ENCODE measurements at places on chromosomes 13 and 19.
A peak's percentile ranks its signal among the peaks of the same experiment; 100 is the strongest.

DNA sequence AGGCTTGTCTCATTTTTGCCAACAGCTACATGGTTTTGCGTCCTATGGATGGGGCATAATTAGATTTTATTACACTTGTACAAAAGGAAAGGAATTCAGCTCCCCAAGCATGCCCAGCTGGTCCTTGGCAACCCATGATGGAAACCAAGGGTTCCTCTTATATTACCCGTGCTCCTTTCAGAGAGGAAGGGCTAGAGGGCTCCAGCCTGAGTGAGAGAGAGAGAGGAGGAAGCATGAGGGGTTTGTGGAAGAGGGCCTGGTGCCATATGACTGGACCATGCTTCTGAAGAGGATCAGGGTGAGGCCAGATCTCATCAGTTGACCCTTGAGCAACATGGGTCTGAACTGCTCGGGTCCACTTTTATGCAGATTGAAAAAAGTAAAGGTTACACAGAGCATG is 3.5 kb upstream of the RPS9 start:
- DNase-seq, result no peak

DNA sequence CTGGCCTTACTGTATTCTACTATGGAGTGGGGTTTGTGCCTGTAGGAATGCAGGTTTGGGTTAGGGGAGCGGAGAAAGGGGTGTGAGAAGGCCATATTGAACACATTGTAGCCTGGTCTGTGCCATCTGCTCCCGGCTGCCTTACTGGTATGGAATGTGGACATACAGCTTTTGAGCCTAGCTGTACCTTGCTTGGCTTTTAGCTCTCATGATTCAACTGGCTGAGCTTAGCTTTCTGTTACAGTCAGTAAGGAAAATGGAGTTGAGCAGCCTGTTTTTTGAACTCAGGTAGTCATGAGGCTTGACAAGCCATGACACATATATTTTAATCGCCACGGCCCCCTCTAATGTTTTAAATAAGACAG is 41.6 kb downstream of the ARHGAP35 start:
- DNase-seq, result no peak

DNA sequence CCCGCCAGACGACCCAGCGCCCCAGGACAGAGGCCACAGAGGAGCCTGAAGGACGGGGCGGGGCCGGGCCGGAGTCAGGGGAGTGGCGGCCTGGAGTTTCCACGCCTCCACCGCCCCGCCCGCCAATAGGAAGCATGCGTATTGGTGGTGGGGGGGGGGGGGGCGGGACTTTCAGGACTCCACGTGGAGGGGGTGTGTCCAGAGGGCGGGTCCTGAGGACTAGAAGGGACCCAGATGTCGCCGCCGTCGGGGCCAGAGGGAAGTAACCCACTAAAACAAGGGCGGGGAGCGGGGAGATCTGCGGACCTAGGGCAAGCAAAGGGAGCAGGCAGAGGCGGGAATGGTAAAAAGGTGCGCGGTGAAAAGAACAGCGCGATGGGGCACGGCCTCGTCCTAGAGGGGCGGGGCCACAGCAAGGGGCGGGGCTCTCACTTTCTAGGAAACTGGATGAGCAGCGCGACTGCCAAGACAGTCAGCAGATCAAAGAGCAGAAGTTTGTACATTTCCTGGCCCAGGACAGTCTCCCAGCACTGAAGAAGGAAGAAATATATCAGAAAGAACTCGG is 2.8 kb upstream of the LENG1 start:
- DNase-seq, result peak; percentile 72

DNA sequence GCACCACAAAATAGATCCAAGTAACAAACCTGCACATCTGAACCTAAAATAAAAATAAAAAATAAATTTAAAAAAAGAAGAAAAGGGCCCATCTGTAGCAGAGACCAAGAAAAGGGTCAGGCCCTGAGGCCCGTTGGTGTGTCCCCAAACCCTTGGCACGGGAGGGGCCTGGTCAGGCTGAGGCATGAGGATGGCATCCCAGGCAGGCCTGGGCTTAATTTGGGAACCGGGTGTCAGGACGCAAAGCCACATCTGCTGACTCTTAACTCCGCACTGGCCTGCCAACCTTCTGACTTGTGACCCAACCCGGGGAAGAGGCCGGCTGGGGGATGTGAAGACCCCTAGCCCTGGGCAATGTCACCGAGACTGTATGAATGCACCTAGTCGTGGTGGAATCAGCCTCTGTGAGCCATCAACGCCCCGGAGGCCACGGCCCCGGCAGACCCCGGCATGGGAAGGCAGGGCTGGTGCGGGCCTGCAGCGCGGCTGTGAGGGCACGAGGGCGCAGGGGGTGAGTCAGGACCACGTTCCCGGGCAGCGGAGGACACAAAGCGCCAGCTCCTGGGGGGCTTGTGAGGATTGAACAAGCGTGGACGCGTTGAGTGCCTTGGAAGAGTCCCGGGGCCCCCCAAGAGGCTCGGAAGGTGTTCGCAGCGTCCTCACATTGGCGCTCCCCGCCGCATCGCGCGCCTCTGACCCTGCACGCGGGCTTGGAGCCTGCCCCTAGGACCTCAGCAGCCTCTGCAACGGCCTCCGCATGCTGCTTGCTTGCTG is 38.2 kb downstream of the ATP12A start:
- DNase-seq, result no peak

GRCh38 chr19:48230555-48231129 is 25.1 kb downstream of the CARD8 start:
- no peak for DNase-seq

DNA sequence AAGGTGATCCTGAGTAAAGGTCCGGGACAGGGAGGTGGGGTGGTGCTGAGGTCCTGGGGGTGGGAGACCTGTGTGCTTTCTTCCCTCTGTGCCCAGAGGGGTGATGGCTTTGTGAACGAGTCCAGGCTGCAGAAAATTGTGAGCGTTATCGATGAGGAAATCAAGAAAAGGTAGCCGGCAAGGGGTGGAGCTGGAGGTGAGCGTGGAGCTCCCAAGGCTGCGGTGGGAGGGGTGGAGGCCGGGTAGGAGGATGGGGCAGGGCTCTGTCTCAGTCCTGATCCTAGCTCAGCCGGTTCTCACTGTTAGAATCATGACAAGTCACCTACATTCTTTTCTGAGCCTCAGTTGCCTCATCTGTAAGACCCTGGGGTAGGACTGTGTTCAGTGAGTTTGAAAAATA is 4.0 kb downstream of the SELENOV start:
- no peak for DNase-seq

- no peak for DNase-seq
Observed at GRCh38 chr19:55712804-55713631, 25.2 kb downstream of the NLRP9 start.

DNA sequence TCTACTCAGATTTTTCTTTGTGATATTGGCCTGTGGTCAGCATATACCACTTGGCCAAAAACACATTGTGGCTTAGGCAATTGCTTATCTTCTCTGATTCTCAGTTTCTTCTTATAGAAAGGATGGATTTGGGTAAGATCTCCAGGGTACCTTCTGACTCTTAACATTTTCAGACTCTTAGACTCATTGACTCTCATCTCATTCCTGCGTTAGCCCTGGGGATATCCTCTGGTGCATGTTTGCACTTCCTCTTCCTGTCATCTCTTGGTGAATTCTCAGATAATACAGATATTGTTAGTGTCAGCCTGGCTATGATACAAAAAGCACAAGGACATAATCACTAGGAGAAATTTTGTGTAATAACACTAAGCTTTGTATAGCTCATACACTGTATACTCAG is 492.5 kb upstream of the GPC6 start:
- DNase-seq, result no peak

GRCh38 chr19:16141043-16141442 is 2.4 kb upstream of the HSH2D start:
- no peak for DNase-seq

- DNase-seq, result no peak
Observed at GRCh38 chr13:71499235-71499634, 367.8 kb downstream of the DACH1 start.

GRCh38 chr19:10516671-10517286 is 468 bp downstream of the S1PR5 start:
- DNase-seq, result no peak

- DNase-seq, result no peak
Observed at GRCh38 chr13:111517641-111518010, 197.2 kb downstream of the TEX29 start.

DNA sequence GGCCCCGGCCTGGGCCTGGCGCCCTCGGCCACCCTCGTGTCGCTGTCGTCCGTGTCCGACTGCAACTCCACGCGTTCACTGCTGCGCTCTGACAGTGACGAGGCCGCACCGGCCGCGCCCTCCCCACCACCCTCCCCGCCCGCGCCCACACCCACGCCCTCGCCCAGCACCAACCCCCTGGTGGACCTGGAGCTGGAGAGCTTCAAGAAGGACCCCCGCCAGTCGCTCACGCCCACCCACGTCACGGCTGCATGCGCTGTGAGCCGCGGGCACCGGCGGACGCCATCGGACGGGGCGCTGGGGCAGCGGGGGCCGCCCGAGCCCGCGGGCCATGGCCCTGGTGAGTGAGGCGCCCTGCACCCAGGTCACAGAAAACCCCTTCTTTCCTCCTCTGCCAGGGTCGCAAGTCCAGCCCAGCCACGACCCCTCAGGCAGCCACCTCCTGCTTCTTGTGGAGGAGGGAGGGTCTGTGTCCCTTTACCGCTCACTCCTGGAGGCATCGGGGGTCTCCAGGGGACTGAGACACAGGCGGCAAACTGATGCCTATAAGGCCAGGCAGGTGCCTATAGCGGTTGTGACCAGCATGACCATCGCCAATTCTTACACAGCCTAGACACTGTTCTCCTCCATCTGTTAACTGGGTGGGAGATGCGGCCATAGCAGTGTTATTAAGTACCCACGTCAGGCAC is 4.2 kb downstream of the TTC9B start:
- no peak for DNase-seq

DNA sequence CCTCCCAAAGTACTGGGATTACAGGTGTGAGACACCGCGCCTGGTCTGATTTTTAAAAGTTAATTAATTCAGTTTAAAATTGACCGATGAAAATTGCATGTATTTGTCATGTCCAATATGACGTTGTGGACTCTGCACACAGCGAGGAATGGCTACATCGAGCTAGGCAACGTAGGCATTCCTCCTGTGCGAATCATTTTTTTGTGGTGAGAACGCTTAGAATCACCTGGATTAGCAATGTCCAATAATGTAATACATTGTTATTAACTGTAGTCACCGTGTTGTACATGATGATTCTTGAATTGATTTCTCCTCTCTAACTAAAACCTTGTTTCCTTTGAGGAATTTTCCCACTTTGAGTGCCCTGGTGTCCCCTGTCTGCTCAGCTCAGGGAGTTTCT is 3.4 kb downstream of the LAIR2 start:
- DNase-seq, result no peak

- no peak for DNase-seq
Observed at GRCh38 chr13:94494026-94494425, 14.5 kb upstream of the DCT start.

DNA sequence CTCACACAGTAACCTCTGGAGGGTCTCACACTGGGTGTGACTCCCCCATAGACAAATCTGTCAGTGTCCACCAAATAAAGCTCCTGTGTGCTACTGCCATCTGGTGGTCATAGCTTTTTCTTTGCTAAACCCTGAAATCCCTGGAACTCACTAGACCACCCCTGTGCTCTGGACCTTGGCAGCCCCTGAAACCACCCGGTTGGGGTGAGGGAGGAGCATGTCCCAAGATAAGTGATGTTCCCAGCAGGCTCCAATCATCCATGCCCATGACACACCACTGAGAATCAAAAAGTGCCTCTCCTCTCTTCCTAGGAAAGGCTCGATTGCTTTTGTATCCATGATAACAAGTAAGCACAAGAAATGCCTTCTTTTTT is 6.5 kb upstream of the HSD17B14 start:
- DNase-seq, result no peak

DNA sequence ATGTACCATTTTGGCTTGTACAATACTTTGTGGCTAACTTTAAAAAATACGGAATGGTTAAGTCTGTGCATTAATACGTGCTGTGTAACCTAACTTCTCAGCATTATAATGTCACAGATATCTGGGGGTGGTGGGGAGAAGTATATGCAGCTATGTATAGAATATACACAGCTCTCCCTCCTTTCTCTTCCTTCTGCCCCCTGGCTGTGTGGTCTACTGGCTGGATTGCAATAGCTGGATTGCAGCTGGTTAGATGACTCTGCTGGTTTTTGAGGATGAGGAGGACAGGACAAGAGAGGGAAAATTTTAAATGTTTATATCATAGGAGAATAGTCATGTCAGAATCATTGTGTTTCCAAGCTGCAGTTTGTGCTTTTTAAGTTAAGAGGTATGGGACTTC is 9.7 kb downstream of the RNASEH2B start:
- DNase-seq, result no peak

GRCh38 chr19:39152066-39152465 is 26.5 kb downstream of the PAK4 start:
- DNase-seq, result no peak

GRCh38 chr13:24129914-24130774 is 30.4 kb upstream of the SPATA13 start:
- DNase-seq, result no peak

DNA sequence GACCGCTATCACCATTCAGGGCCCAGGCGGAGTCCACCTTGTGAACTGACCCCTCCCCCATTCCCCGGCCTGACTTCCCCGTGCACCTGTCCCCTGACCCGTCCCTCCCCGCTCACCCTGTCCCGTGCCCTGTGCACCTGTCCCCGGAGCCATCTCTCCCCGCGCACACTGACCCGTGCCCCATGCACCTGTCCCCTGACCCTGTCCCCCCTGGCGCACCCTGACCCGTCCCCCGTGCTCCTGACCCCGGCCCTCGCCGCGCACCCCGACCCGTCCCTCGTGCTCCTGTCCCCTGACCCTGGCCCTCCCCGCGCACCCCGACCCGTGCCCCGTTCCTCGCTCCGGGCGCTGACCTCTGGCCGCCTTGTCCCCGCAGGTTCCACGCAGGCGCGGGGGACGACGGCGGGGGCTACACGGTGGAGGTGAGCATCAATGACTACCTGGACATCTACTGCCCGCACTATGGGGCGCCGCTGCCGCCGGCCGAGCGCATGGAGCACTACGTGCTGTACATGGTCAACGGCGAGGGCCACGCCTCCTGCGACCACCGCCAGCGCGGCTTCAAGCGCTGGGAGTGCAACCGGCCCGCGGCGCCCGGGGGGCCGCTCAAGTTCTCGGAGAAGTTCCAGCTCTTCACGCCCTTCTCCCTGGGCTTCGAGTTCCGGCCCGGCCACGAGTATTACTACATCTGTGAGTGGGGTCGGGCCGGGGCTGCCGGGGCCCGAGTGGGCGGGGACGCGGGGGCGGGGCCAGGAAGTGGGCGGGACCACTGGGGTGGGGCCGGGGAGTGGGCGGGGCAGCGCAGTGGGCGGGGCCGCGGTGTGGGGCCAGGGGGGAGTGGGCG is 9.7 kb downstream of the EFNA2 start:
- DNase-seq, result no peak
